GM18507 (cell line): ENCODE measurements at places on chromosomes 12 and 14.

DNA sequence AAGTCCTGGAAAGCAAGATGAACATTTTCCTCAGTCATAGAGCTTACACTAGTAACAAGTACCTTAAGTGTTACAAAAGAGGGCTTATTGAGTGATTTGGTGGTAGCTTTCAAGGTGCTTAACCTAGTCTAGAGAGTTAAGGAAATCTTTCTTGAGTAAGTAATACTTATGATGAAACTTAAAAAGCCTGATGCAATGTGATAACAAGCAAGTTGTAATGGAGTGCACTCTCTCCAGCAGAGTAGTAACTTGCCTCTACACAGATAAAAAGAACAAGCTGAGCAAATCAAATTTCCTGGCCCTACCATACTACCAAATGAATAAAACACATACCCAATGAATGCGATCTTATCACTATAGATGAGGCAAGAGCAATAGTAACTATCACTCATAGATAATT lies 639.9 kb upstream of the FBXO33 start:
- no peak for DNase-seq

GRCh38 chr14:52711666-52712065 lies 4.7 kb downstream of the PSMC6 start:
- no peak for DNase-seq

- no peak for DNase-seq
Observed at GRCh38 chr12:18723752-18724151, 14.1 kb downstream of the PLCZ1 start.

DNA sequence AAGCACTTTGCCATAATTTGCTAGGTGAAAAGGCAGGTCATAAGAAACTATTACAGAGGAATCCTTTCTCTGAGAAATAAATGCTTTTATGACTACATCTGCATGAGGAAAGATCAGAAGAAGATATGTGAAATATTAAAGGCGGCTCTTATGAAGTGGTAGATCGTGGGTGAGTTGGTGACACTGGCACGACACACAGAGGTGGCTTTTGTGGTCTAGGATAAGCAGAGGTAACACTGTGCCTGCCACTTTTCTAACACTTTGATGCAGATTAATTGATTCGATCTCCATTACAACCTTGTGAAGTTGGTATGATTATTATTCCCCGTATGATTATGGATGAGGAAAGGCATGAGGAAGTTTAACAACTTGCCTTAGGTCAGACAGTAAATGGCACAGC lies 60.0 kb upstream of the ELK3 start:
- DNase-seq, result no peak

GRCh38 chr12:23197266-23197665 lies 572.3 kb downstream of the ETNK1 start:
- no peak for DNase-seq

DNA sequence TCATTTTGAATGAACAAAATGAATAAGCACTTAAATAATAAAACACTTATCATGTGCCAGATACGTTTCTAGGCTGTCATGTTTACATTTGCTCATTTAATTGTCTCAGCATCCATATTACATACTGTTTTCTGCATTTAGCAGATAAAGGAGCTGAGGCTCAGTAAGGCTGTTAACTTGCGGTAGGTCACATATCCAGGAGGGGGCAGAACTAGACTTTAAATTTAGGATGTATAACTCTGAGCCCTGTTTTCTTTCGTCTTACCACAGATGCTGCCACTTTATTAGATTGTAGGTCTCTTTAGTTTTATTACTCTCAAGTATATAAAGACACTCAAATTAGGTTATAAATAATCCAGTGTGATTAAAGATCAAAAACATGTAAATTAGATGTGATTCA lies 17.7 kb downstream of the IRAK4 start:
- no peak for DNase-seq

DNA sequence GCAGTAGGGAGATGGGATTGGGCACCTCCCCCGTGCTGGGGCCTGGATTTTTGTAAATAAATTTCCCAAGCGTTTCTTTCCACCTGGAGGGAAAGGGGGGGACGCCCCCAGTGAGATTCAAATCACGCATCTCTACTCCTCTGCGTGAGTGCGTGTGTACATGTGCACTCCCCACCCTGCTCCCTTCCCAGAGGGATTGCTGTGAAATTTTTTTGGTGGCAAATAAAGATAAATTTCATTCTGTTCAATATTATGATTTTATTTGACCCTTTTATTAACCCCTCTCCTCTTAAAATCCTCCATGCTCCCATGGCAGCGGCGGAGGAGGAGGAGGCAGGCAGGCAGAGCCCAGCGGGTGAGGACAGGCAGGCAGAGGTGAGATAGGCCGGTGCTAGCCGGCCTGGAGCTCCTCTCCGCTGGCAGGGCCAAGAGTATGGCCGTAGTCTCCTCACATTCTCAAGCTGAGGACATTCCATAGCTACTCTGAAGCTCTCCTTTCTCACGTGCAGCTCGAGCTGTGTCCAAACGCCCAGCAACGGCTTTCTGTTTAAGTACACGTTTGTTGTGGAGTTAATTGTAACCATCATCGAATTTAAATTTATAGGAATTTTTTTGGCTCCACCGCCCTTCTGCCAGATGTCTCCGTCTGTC lies 1.5 kb upstream of the HOTAIR start:
- no peak for DNase-seq

GRCh38 chr12:70960484-70960883 lies 39.9 kb upstream of the PTPRR start:
- DNase-seq, result no peak

GRCh38 chr14:91349481-91350074 lies 68.0 kb downstream of the CCDC88C start:
- DNase-seq, result no peak

DNA sequence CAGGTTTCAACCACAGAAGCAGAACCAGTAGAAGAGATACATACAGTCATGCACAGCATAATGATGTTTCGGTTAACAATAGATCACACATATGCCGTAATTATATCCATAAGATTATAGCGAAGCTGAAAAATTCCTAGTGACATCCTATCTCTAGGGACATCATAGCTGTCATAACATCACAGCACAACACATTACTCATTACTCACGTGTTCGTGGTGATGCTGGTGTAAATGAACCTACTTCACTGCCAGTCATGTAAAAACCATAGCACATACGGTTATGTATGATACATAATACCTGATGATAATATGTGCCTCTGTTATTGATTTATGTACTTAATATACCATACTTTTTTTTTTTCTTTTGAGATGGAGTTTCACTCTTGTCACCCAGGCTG lies 44.7 kb downstream of the KLRG1 start:
- no peak for DNase-seq

GRCh38 chr12:124024776-124025175 lies 51.8 kb downstream of the ZNF664 start:
- DNase-seq, result no peak

DNA sequence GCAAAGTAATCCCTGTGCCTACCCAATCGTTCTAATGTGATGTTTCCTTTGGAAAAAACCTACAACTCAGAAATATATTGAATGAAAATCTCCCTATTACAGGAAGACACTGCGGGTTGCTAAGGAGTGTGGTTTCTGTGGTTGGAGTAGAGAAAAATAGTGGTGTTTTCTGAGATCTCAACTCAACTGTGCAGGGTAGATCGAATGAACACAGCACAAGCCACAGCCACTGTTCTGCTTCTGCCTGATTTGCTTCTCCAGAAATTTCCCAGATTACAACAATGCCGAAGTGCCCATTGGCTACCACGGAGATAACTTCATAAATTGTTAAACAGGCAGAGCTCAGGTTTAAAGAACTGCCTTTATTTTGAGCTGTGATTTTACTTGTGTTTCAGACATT lies 480.4 kb downstream of the DIO2 start:
- no peak for DNase-seq

DNA sequence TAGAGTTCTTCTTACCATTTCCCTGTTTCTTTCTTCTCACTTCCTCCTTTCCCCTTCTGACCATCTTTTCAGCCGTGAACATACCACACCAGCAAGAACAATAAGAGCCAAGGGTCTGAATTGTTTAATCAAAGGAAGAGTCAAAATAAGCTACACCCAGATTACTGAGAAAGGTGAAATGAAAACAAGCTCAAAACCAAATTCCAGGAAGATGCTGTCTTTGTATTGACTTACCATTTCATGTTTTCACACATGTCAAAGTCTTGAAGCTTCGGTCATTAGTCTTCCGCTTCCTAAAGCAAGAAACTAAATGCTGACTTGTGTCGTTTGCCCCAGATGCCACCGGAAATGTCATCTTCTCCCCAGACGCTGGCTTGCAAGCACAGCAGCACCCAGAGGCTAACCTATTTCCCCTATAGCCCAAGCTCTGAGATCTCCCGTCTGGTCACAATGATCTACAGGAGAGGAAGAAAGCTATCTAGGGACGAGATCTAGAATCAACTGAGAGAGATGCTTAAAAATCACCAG lies 136.5 kb upstream of the AMIGO2 start:
- DNase-seq, result peak; percentile 42

DNA sequence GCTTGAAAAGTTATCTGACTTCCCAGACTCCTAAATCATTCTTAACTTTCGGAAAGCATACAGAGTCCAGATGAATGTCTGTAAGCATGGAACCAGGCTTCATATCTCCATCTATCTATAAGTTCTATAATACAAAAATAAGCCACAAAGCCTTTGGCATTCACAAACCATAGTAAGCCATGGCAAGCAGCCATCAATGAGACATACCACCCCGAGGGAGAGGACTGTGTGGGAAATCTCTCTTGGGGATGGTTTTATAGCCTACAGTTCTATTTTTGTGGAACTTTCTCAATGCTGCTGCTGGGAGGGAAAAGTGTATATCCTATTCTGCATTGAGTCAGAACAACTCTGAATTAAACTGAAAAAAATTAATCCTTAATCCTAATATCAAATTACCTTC lies 20.4 kb downstream of the EGLN3 start:
- DNase-seq, result no peak

GRCh38 chr12:131454418-131455217 lies 256.3 kb upstream of the SFSWAP start:
- DNase-seq, result peak; percentile 60

GRCh38 chr12:54300732-54301427 lies at the start of gene NFE2:
TSS of gene NFE2 (minus strand) at chr12:54301015. CDS start at chr12:54295248, 5,767 bp downstream.
- DNase-seq, result no peak

DNA sequence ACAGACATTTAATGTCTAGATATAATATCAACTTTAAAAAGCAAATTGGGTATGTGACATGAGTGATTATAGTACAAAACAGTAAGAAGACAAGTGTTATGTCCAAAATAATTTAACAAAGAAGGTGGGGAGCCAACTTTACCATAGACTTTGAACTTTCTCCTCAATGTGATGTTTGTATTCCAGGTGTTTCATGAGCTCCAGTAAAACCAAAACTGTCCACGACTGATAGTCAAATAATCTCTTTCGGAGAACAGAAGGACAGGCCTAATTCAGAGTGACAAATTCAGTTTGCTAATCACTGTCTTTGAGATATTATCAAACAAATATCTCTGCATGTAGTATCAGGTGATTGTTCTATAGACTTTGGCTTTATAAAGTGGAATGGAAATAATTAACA lies 1112.6 kb downstream of the SLC6A15 start:
- no peak for DNase-seq

- no peak for DNase-seq
Observed at GRCh38 chr14:105865266-105865903, 339.0 kb downstream of the TMEM121 start.

DNA sequence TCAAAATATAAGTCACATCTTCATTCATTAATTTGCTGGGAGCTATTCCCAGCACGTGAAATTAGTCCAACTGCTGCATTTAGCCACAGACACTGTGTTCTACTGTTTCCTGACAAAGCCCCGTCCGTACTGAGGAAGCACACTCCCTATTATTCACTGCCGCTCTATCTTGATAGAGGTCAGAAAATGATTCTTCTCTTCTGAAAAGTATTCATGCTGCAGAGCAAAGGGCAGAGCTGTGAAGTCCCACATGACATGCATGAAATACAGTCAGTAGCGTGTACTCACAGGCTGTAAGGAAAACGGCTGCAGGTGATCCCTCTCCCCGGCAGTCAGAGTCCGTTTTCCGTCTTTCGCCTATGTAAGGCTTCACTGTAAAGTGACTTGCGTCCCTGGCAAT lies 302.5 kb upstream of the FKBP4 start:
- DNase-seq, result no peak

DNA sequence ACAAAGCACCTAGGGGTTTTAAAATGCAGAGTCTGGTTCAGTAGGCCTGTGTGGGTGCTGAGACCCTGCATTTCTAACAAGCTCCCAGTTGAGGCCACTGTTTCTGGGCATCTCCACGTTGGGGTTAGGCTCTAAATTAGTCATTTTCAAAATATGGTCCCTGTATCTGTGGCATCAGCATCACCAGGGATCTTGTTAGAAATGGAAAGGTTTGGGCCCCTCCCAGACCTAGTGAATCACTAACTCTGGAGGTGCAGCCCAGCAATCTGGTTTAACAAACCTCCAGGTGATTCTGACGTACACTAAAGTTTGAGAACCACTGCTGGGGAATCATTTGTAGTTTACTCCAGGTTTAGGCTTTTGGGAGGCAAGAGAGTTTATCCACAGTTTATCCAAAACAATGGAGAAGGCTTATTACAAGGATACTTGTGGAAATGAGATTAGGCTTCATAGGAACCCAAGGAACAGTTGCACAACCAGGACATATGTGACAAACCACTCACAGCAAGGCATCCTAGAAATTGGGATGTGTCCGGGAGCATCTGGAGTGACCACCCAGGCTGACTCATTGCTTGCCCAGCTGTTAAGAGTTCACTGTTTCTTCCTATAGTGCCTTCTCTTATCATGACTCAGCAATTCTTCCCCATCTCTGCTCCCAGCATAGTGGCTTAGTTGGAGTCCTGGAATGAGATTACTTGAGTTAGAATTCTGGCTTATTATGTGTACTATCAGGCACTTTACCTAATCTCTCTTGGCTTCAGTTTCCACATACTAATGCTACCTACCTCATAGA lies 71.6 kb upstream of the STXBP6 start:
- no peak for DNase-seq

DNA sequence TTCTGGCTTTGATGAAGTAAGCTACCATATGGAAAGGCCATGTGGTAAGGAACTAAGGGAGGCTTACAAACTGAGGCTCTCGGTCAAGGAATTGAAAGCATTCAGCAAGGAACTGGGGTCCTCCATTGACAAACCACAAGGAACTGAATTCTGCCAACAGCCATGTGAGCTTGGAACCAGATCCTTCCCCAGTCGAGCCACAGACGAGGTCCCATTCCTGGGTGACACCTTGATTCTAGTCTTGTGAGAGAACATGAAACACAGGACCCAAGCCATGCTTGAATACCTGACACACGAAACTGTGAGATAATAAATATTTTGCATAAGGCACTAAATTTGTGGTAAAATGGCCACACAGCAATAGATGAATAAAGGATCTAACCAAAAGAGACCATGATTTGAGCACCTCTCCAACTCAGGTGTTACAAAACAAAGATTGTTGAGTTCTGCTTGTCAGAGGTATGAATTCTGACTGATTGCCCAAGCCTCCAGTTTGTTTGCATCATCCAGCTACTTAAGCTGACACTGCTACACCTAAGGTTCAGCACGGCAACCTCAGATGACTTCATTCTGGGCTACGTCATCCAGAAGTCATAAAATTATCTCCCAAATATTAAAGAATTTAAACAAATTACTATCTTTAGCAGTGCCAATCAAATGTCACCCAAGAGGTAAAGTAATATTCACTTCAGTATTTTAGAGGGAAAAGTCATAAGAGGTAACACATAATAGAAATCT lies 59.4 kb downstream of the GARIN6 start:
- no peak for DNase-seq

- DNase-seq, result no peak
Observed at GRCh38 chr12:25950329-25951115, 8.0 kb upstream of the RASSF8 start.
